Amniotic stem cell (primary cell): ENCODE measurements at places on chromosomes 6 and 20.

GRCh38 chr6:40957616-40958492 is 81.2 kb downstream of the UNC5CL start:
- DNase-seq: no peak

GRCh38 chr6:13531956-13532355 is 42.4 kb upstream of the SIRT5 start:
- DNase-seq: no peak

DNA sequence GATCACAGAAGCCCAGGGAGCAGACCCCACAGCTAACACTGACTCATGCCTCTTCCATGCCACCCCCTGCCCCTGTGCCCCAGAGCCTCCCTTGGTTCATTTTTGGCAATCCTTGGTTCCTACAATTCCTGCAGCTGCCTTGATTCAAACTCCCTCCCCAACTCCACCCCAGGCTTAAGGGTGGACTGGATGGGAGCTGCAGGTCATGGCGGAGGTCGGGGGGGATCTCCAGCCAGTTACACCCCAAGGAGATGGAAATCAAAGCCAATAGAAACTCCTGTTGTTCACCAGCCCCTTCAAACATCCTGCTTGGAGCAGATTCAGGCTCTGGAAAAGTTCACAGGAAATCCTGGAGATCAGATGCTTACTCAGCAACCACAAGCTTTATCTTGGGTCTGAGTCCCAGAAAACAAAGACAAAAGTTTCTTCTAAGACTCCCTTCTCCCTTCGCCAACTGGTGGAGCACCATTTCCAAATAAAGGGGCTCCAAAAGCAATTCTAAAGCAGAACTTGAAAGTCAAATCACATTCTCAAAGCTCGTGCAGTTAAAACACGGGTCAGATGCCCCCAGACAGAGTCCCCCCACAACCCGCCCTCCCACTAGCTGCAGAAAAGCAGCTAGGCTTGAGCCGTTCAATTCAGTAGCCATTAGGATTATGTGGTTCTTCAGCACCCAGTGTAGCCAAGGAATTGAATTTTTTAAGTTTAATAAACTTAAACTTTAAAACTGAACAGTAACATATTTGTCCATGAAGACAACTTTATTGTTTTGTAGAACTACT is 149.5 kb downstream of the ANKRD60 start:
- DNase-seq: no peak

GRCh38 chr6:75244063-75244584 is 523 bp upstream of the COX7A2 start:
- DNase-seq: no peak

GRCh38 chr6:161189891-161190290 is 84.0 kb downstream of the AGPAT4 start:
- no peak for DNase-seq
